ENCODE measurements at places on chromosomes 16 and 17. TPM values are rescaled to one million over a fixed set of nuclear protein-coding genes. Genes with fewer than 3 reads are reported as not detected.

Gene NECAB2
- total RNA-seq, result not detected

Gene CACNG3
- not detected for total RNA-seq

Gene MARCHF10
- total RNA-seq, result not detected

Gene VMO1
- total RNA-seq, result not detected

DNA sequence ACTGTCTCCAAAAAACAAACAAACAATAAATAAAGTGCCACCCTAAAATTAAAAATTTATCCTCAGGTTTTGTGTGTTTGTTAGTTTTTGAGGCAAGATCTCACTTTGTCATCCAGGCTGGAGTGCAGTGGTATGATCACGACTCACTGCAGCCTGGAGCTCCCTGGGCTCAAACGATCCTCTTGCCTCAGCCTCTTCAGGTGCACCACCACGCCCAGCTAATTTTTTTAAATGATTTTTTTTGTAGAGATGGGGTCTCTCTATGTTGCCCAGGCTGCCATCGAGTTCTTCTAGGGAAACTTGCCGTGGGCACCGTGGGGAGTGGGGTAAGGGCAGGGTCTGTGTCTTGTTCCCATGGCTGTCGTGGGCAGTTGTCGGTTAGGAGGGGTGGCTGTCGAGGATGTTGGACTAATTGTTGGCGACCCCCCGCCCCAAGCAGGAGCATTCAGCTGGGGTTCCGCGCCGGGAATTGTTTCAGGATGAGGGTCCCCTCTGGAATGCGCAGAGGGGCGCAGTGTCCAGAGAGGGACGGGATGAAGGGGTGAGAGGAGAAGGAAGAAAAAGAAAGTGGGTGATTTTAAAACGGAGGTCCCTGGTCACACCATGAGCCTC, 1.1 kb upstream of the RNF213 start:
- peak overlapping the region; percentile 96 for H3K27ac ChIP-seq
- peak; percentile 32 for DNase-seq
- peak overlapping the region; percentile 85 for H3K4me3 ChIP-seq
- H3K27me3 ChIP-seq, result no peaks in the 10 kb centered on the region
- H3K4me1 ChIP-seq, result peaks cover 54% of the 10 kb centered on the region

GRCh38 chr17:7932483-7932891, 481 bp downstream of the CNTROB start:
- peaks cover 52% of the 10 kb centered on the region for H3K4me1 ChIP-seq
- peak; percentile 51 for DNase-seq
- H3K27ac ChIP-seq, result peak overlapping the region; percentile 98
- H3K36me3 ChIP-seq, result peaks cover 46% of the 10 kb centered on the region
- H3K27me3 ChIP-seq, result no peaks in the 10 kb centered on the region

- H3K4me3 ChIP-seq, result no peak overlapping the region
- H3K27ac ChIP-seq, result no peak overlapping the region
- no peaks in the 10 kb centered on the region for H3K4me1 ChIP-seq
- H3K36me3 ChIP-seq, result peaks cover 48% of the 10 kb centered on the region
- DNase-seq, result no peak
Measured at GRCh38 chr16:15721018-15721417, 71.0 kb downstream of the NDE1 start.
